ENCODE measurements at places on chromosomes 7 and 10.

DNA sequence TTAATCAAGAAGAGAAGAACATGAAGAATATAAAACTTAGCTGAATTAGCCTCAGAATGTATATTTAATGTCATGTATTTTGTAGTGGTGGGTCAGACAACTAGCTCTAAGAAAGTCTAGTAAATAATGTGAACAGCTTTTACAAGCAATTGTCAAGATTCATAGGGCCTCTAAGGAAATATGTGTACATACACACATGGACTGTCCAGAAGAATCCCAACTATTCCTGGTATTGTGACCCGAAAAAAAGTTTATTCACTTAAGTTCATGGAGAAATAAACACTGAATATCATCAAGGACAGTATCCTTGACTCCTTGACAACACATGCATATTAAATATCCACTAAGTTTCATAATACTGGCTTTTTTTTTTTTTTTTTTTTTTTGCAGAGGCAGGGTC, 11.4 kb upstream of the TWIST1 start:
- no peak for DNase-seq

GRCh38 chr10:21944727-21945386, 58.7 kb downstream of the DNAJC1 start:
- no peak for DNase-seq

GRCh38 chr7:101104193-101104713, 19.0 kb downstream of the TRIM56 start:
- DNase-seq, result no peak

DNA sequence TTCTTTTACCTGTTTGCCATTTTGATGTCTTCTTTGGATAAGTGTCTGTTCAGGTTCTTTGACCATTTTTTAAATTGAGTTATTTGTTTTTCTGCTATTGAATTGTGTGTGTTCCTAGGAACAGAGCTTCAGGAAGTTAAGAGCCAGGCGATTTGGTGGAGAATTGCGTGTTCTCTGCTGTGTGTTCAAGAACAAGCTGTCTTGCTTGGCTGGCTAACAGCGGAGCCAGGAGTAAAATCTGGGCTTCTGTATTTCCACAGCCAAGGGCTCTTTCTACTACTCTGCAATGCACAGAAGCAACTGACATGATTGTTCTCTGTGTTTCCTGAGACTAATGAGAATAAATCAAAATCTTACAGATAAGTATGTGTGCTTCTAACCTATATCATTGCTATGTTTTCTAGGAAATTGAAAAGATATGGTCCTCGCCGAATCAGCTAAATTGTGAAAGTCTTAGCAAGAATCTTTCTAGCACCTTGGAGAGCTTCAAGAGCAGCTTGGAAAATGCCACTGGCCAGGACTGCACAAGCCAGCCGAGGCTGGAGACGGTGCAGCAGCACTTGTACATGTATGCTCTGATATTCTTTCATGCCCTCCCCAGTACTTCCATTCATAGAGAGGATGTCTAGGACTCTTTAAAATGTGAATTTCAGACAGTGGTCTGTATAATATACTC, 124.2 kb downstream of the ABCA13 start:
- DNase-seq, result no peak

GRCh38 chr7:114842551-114843065, 79.3 kb upstream of the MDFIC start:
- DNase-seq, result no peak

DNA sequence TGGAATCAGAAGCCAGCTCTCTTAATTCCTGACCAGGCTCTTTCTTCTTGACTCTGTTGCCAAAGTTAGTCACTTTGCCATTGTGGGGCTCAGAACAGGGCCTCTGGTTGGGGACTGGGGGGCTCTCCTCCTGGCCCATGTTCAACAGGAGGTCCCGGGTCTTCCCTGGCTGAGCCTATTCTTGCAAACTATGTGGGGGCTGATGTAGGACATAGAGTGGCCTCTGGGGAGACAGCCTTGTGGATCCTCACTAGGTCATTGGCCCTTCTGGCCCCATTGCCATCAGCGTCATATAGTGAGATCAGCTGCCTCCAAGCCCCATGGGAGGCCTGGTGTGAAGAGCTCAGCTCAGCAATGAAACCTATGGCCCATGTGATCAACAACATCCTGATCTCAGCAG, 77.6 kb upstream of the LEP start:
- no peak for DNase-seq

- no peak for DNase-seq
These were observed 43.3 kb upstream of the CNNM1 start for GRCh38 chr10:99285881-99286280.

GRCh38 chr10:16741540-16741939, 75.7 kb downstream of the RSU1 start:
- DNase-seq, result no peak

All from stimulated activated CD4-positive, alpha-beta T cell treated with anti-CD3 and anti-CD28 coated beads, Interleukin-1b, Interleukin-23, amount 100 ng/mL, for 1 hour (primary cell).